SK-N-SH treated with all-trans-retinoic acid at 6 μM for 48 hours (cell line): ENCODE measurements at places on chromosomes 6 and 20.

DNA sequence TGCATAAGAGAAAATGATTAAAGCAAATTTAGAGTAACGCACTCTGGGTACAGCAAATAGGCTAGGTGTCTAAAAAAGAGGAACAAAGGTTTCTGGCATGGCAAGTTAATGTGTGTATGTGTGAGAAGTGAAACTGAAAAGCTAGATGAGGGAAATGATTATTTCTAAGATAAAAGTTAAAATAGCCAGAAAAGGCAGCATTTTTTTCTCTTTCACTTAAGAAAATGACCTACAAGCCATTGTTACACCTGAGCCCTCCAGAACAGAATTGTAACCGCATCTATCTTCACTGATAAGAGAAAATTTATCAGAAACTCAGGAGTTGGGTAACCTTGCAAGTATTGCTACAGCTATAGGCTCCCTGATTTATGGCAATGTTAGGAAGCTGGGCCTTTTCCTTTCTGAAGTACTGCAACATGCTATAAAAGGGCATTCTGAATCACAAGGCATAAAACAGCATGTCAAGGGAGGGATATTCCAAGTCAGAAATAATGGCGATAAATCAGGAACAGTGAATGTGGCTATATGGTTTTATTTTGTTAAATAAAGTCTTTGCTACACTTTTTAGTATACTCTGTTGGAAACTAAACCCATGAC is 395.3 kb downstream of the TBC1D32 start:
- no peak for ATAC-seq

DNA sequence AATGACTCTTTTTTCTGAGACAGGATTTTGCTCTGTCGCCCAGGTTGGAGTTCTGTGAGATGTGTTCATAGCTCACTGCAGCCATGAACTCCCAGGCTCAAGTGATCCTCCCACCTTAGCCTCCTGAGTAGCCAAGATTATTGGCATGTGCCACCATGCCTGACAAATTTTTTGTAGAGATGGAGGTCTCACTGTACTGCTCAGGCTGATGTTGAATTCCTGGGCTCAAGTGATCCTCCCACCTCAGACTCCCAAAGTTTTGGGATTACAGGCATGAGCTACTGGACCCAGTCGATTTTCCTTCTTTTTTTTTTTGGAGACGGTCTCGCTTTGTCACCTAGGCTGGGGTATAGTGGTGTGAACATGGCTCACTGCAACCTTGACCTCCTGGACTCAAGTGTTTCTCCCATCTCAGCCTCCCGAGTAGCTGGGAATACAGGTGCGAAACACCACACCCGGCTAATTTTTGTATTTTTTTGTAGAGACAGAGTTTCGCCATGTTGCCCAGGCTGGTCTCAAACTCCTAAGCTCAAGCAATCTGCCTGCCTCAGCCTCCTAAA is 24.3 kb downstream of the BCL2L1 start:
- ATAC-seq: no peak

GRCh38 chr6:96784650-96785049 is 52.6 kb downstream of the GPR63 start:
- ATAC-seq: peak; percentile 24; the same call in 1 of the 3 replicates

- ATAC-seq: no peak
These were observed 11.8 kb downstream of the ENTPD6 start for GRCh38 chr20:25207149-25207959.

GRCh38 chr20:1870792-1871550 is 24.2 kb upstream of the SIRPA start:
- no peak for ATAC-seq

DNA sequence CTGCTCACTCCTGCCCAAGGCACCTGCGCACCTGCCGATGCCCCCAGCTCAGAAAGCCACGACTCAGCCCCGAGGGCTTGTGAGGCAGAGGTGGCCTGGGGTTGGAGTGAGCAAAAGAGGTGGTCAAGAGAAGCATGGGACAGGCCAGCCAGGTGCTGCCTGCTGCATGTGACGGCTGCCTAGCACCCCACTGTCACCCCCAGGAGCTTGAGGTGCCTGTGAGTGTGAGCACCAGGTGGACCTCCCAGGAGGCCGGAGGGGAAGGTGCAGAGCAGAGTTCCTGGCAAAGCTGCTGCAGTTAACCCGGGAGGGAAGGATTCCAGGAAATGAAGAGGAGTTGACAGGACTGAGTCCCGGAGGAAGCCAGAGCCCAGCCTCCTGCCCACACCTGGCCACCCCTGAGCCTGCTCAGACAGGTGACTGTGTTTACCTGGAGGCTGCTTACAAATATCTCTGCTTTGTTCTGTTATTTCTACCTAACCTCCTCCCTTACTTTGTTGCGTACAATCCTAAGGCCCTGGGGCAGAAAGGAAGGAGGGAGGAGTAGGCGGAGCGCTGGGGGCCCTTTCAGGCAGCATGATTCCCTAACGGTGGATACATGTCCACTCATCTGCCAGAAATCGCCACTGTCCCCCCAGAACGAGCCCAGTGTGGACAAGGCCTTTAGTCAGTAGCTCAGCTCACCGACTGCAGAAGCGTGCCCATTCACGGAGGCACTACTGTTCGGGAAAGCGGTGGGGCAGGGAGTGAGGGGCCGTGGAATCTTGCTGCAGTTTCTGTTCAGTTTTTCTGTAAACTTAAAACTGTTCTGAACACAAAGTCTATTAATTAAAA is 87.5 kb upstream of the MPC1 start:
- ATAC-seq: no peak

DNA sequence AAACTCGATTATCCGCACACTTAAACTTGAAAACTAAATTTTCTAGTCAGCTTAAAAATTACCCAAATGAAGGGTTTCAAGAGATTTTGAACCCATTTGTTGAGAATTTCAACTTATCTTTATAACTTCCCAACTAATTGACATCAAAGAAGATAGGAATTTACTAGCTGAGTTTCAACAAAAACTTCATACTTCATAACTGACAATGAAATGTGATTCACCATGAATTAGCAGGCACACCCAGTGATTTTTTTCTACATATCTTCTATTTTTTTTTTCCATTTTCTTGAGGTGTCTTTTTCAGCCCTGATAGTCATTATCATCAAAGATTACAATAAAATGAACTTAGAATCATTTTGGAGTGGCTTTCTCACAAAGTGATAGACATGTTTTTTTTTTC is 26.7 kb downstream of the TNFAIP3 start:
- ATAC-seq: no peak

- no peak for ATAC-seq
These were observed 8.8 kb downstream of the CEP43 start for GRCh38 chr6:167007985-167008384.

DNA sequence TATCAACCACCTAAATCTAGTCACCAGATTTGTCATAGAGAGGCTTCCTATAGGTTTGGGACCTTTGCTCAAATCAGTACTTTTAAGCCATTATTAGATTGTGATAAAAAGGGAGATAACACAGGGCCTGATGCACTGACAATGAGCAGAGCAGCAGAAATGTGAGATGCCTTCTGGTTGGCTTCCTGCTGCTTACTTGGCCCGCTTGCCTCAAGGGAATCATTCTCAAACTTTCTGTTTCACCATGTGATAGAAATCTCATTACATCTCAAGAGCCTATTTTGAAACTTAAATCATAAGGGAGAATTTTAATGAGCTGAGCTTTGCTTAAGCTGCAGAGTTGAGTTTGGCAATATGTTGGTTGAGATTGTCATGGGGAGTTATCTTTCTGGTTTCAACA is 606.0 kb downstream of the DHX35 start:
- ATAC-seq: no peak

- ATAC-seq: no peak
These were observed 18.7 kb upstream of the APMAP start for GRCh38 chr20:25011261-25011660.

DNA sequence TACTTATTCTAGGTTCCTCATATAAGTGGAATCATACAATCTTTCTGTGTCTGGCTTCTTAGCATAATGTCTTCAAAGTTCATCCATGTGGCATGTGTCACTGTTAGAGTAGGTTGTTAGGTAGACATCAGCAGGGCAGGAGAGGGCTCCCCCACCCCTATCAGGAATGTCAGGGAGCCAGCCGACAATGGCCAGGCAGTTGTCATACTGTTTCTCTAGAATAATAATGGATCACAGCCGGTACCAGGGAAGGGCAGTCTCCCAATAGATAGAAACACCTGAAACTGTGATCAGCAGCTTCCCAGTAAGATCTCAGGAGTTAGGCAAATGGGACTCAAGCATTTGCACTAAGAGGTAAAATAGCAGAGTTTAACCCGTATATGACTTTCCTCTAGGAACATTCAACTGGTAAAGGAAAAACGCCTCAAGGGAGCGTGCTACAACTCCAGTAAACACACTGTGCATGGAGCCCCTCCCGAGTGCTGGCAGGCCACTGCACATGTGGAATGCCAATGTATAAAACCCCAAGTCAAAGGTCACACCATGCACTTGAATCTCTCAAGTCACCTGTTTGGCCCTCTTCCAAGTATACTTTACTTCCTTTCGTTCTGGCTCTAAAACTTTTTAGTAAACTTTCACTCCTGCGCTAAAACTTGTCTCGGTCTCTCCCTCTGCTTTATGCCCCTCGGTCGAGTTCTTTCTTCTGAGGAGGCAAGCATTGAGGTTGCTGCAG is 29.8 kb upstream of the SIRT5 start:
- no peak for ATAC-seq

DNA sequence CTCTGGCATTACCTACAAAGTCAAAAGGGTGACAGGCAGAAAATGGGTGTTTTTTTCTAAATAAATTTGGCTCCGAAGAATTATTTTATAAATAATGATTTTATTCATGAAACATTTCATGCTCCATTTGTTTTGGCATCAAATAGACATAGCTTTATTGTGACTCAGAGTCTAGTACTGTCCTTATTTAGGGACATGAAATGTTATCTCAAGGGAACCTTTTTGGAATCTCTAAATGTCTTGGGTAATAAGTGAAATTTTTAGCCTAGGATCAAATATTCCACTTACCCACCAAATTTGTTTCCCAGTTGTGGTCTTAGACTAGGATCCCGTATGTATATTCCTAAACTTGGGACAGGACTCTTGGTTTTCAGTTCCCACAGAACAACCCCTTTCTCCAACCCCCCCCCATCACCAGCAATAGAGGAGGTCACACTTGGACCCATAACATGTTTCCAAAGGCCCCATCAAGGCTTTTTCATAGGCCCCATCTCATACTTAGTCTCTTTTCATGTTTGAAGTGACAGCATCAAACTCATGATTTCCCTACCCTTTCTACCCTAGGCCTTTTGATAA is 81.8 kb downstream of the JAG1 start:
- peak; percentile 46; the same call in 2 of the 3 replicates for ATAC-seq

GRCh38 chr6:93248631-93249030 is 170.7 kb downstream of the EPHA7 start:
- ATAC-seq: no peak

- no peak for ATAC-seq
These were observed 59.9 kb downstream of the SLC22A2 start for GRCh38 chr6:160198606-160199211.

- no peak; the same call in 2 of the 3 replicates for ATAC-seq
These were observed 141.9 kb downstream of the GMPR start for GRCh38 chr6:16380220-16380809.

- ATAC-seq: no peak
These were observed 59.0 kb downstream of the CTCFL start for GRCh38 chr20:57465943-57466342.

DNA sequence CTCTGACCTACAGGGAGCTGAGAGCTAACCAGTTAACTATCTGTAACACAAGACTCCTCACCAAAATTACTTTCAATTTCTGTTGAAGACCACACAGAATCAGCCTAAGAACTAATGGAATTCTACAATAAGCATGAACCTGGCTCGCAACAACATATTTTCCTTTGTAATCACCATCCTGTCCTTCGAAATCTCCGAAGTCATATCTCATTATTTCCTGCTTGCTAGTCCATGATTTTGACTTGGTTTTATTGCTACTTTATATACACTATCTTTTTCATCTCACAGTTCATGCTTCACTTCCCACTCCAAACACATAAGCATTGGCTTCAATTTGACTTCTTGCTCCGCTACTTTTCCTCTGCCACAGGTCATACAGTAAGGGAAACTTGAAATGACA is 405.8 kb upstream of the FKBP1C start:
- ATAC-seq: no peak

DNA sequence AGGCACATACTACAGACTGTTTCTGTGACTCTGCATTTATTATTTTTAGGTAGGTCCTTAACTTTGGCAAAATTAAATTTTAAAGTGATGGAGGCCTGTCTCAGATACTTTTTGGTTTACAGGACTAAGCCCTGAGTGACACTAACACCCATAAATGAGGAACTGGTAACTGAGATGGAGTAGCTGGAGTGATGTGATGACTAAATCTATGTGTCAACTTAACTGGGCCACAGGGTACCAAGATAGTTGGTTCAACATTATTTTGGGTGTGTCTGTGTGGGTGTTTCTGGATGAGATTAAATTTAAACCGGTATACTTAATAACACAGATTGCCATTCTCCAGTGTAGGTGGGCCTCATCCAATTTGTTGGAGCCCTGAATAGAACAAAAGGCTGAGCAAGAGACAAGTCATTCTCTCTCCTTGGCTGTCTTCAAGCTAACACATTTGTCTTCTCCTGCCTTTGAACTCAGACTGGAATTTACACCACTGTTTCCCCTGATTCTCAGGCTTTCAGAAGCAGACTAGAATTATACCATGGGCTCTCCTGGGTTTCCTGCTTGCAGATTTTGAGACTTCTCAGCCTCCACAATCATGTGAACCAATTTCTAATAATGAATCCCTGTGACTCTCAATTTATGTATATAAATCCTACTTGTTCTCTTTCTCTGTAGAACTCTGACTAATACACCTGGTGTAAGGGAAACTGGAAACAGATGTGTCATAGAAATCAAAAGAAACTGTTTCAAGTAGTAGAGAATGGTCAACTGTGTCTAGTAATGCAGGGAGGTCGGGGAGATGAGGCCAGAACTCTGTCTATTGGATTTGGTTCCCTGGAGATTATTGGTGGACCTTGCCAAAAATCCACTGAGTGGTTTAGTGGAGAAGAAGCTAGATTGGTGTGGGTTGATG is 579.2 kb downstream of the EPM2A start:
- no peak for ATAC-seq

DNA sequence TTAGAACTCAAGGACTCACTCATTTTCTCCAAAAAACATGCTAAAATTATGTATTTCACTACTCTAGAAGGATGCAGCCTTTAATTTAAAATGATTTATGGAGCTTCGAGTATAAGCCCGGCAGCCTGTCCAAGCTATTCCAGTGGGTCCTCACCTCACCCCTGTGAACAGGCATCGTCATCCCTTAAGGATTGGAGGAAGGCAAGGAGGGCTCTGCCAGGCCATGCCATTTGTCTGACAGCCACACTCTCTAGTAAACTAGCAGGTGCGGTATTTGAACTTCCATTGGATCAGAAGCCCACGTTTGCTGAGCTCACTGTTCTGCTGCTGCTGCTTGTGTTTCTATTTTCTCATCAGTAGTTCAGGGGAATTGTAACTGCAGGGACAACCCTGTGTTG is 39.8 kb upstream of the NAA20 start:
- peak; percentile 5; the same call in 2 of the 3 replicates for ATAC-seq

- ATAC-seq: peak; percentile 5
These were observed 1.3 kb downstream of the NUP153 start for GRCh38 chr6:17705428-17705777.

GRCh38 chr6:30782425-30783014 is 38.2 kb upstream of the IER3 start:
- peak; percentile 15 for ATAC-seq

GRCh38 chr20:31869942-31870725 is at the start of the genes DUSP15 and TTLL9:
Gene DUSP15 (minus strand): TSS chr20:31870527. CDS start chr20:31870337, 190 bp downstream.
Gene TTLL9 (plus strand): TSS chr20:31870634. CDS start chr20:31871127, 493 bp downstream.
- ATAC-seq: peak; percentile 81

GRCh38 chr6:136347847-136348246 is 58.2 kb upstream of the BCLAF1 start:
- ATAC-seq: no peak
